ENCODE measurements at places on chromosomes 16 and 17.

GRCh38 chr17:80616705-80617104, 72.1 kb downstream of the RPTOR start:
- DNase-seq, result no peak

- no peak for DNase-seq
These were observed 179.3 kb downstream of the SEC14L1 start for GRCh38 chr17:77320044-77320440.

GRCh38 chr16:58755989-58756649, 22.0 kb upstream of the GOT2 start:
- no peak for DNase-seq

DNA sequence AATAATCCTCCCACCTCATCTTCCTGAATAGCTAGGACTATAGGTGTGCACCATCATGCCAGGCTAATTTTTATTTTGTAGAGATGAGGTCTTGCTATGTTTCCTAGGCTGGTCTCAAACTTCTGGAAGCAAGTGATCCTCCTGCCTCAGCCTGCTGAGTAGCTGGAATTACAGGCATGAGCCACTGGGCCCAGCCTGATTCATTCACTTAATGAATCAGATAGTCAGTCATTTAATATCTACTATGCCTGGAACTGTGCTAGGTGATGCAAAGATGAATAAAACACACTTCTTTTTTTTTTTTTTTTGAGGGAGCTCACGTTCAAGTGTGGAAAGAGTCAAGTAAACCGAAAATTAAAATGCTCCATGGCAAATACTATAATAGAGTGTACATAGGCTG, 39.4 kb downstream of the EFCAB13 start:
- DNase-seq, result no peak

DNA sequence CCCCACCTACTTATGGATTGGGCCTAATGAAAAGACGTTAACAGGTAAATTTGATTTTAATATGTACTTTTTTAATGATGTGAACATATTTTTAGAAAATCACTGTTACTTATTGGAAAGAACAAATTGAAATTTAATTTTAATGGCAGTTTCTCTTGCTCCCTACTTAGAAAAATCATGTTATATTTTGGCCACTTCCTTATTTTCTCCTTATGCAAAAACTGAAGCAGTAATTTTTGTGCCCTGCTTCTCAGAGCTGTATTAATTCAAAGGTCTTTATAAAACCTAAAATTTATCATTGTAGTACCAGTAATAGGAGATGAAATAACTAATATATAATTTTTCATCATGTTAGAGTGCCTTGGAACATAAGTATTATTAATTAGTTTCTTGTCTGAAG, 2.8 kb downstream of the ZPBP2 start:
- no peak for DNase-seq

- DNase-seq, result no peak
These were observed 108.1 kb downstream of the SHISA6 start for GRCh38 chr17:11349106-11349505.
